Activated CD4-positive, alpha-beta T cell treated with anti-CD3 and anti-CD28 coated beads for 36 hours (primary cell): ENCODE measurements at places on chromosomes 11 and 22.

DNA sequence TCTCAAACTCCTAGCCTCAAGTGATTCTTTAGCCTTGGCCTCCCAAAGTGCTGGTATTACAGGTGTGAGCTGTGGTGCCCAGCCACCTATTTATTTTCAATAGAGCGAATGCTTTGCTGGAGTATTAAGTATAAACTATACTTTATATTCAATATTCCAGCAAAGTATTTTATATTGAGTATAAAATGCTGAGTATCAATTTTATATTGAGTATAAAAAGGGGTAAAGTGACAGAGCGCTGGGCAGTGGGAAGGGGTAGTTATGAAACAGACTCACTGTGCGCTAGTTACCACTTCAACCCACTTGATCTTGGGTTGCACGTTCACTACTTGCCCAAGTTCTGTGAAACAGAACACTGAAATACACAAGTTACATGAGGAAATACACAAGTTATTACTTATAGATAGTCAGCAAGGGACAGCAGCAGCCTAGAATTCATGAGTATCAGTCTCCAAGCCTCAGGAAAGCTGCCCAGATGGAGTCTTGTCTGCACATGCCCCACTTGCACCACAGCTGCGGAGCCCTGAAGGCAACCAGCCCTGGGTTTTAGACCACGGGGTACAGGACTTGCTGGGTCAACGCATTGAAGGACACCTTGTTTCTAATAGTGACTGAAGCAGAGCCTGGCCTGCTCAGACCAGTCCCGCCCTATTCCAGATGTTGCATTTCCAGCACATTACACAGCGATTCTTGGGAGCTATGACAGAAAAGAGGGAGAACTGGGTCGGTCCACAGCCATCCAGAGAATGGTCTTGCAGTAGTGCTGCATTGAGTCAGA, 51.6 kb upstream of the SYT13 start:
- no peak for DNase-seq

DNA sequence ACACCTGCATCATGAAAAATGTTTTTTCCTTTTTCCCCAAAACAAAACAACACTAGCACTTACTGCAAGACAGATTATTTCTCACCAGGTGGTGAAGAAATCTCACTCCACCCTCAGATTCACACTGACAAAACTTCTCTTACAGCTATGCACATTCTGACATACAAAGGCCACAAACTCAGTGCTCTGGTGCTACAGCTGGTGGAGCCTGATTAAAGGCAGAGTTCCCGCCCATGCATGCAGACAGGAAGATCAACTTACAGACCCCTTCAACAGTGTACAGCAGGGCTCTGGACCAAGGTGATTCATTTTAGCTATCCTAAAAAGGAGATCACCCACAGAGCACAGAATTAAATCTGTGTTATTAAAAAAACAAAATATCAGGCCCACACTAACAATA, 112.6 kb downstream of the CADM1 start:
- DNase-seq = no peak

DNA sequence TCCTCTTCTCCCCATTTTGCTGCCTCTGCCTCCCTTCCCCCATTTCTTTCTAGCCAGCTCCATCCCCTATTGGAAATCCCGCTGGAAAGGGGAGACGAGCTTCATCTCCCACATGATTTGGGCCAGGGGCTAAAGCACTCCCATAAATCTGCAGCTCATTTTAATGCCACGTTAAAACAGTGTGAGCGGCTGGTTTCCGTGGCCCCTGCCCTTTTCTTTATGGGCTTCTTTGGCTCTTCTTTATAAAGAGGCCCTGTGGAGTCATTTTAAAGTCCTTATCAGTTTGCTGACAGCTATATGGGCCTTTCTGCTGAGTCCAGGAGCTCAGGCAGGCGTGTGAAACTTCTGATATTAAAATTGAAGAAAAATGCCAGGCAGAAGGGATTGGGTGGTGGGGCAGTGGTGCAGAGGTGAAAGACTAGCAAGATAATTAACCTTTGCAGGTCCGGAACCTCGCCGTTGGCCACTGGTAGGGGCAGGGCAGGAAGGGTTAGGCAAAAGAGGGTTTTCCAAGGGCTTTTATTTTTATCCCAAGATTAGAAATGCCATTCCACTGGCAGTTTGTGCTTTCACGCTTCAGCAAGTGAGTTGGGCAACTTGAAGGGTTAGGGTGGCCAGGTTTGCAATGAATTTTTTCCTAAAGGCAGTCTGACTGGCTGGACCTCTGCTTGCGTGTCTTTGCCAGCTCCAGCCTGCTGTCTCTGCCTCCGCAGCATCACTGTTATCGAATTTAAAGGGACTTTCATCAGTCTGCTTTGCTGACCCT, 44.3 kb downstream of the EXT2 start:
- no peak for DNase-seq

DNA sequence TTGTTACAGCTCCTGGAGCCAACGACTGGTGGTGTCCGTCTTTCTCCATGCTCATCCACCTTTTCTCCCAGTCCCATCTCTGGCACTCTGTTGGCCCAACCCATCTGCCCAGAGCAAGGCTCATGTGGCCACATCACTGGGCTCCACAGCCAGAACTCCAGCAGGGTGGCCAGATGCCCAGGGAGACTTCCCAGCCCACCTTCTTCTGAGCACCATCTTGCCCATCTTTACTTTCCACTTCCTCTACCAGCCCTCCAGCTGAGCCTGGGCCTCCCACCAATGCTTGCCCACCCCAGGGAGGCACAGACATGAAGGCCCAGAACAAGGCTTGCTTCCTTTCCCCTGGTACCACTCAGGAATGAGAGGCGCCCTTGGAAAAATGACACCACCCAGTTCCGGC, 116.8 kb downstream of the BUD13 start:
- DNase-seq = no peak

DNA sequence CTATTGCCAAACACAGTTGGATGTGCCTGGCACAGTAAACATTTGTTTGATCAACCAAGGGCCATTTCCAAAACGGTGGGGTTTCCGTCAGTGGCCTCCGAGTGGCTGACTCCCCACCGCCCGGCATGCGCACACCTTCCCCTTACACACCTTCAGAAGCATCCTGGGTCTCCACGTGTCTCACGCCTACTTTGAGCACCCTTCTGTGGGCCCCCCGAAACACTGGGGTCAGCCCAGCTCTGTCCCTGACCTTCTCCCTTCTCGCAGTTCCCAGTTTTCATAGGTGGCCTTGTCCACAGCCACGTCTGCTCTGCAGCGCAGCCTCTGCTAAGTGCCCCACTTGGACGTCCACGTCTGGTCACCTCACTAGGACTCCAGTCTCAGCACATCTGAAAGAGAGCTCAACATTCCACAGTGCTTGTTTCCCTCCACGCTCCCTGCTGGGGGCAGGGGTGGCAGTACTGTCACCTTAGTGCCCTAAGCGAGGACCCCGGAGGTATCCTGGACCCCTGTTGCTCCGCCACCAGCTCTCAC, 13.2 kb upstream of the SHANK2 start:
- no peak for DNase-seq

DNA sequence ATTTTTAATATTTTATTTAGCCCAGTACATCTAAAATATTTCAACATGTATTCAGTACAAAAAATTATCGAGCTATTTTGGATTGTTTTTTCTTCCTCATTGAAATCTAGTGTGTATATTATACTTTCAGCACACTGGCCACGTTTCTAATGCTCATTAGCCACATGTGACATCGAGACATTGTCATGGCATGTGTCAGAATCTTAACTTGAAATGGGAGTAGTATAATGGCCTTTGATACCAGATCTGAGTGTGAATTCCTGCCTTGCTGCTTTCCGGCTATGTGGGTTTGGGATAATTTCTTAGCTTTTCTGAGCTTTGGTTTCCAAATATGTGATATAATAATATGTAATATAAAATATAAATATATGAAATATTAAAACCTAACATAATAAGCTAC, 54.3 kb downstream of the BCL2L13 start:
- DNase-seq = no peak

GRCh38 chr11:122258446-122259194, 142.6 kb upstream of the BLID start:
- no peak for DNase-seq

- DNase-seq = peak; percentile 74
These were observed 2.5 kb upstream of the IGLL5 start for GRCh38 chr22:22884888-22885840.

- no peak for DNase-seq
These were observed 222.7 kb upstream of the SESN3 start for GRCh38 chr11:95453616-95454171.
